ENCODE measurements at places on chromosomes 2 and 18.

- no peak for DNase-seq
These were observed 66.8 kb upstream of the STK39 start for GRCh38 chr2:168314236-168314635.

DNA sequence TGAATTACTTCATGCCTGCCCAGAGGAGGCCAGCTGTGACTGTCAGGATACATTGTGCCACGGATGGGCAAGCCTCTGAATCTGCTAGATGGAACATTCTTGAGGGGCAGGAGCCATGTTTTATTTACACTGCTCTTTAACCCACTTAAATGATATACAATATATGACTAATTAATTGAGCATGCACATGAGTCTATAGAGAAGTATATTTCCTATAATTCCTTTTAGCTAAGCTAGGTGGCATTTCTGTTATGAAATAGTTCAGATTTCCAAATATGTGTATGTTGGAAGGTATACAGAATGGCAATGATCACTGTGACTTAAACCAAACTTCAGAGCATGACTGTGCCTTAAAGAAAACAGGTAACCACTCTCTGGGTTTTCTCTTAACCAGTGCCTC is 131.7 kb downstream of the RAB3GAP1 start:
- peak; percentile 24 for DNase-seq

GRCh38 chr2:83742117-83742782 is 716.8 kb downstream of the SUCLG1 start:
- peak; percentile 44 for DNase-seq

GRCh38 chr2:9127316-9127715 is 79.3 kb upstream of the ASAP2 start:
- DNase-seq = no peak

DNA sequence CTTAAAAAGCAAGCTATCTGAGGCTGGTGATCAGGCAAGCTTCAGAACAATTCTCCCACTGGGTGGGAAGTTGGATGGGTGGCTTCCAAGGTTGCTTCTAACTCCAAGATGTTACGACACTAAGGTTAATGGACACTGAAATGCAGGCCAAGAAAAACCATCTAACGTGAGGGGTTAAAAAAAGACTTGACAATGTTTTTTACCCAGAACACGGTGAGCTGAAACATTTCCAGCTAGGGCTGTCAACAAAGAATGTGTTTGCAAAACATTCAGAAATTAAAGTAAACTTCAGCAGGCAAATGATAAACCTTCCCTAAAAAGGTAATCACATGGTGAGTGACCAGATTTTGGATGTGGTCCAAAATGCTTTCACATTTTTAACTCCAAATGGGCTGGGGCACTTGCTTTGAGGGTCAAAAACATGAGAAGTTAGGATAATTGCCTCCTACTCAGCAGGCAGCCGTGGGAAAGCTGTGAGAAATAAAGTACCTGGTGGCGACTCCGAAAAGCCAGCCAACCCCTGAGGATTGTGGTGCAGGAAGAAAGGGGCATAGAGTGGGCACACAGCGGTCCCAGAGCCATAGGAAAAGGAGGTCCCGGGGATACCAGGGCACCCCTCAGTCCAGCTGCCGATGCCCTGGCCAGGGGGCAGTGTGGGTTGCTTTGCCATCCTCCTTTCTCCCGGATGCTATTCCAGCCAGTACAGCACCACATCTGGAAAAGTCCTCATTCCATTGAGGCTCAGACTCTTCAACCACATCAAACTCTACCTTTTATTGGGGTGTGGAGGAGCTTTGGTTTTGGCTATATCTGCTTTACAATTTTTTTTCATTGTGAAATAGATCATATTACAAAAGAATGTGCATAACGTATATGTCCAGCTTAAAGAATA is 90.0 kb upstream of the ATL2 start:
- DNase-seq = no peak

DNA sequence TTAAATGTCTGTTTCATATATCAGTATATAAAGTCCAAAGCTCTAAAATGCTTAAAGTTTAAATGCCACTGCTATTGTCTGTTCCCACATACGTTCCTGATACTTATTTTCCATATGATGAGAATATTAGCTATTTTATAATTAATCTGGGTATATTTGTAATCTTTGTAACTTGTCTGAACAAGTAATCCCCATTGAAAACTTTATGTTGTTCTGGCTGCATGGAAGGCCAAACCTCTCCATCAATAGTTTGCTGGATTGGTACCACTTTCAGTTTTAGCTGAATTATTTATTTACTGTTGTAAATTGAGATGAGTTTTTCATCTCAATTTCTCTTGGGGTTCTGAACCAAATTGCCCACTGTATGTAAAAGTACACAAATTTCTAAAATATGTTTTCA is 1.5 kb downstream of the MBD5 start:
- DNase-seq = no peak

DNA sequence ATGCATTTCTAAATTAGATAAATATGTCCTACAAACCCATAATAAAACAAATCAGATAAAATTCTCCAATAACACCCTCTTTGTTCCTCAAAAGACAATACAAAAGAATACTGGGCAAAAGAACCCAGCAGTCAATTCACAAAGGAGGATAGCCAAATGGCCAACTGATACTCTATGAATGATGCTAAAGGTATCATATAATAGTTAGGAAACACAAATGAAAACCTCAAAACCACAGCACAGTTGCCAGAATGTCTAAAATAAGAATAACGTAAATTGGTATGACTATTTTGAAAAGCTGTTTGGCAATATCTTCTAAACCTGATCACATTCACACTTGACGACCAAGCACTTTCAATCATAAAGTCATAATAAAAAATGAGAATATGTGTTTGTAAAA is 315.4 kb downstream of the CDH7 start:
- no peak for DNase-seq

DNA sequence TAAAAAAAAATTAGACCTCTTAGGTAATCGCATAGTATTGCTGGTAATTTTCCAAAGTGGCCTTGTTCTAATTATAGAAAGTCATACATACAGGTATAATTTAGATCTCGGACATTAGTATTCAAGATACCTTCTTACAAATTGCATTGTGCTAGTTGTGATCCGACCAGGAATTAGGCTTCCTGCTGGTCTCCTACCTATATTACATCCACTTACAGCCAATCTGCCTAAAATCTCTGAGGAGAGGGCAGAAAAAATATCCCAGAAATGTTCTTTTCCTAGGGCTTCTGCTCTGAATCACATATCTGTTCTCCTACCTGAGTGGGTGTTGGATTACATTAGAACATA is 314.7 kb upstream of the GULP1 start:
- no peak for DNase-seq

GRCh38 chr2:224257156-224257555 is 144.8 kb downstream of the FAM124B start:
- no peak for DNase-seq

- peak; percentile 38 for DNase-seq
These were observed 10.8 kb downstream of the SPDYA start for GRCh38 chr2:28821295-28821958.

DNA sequence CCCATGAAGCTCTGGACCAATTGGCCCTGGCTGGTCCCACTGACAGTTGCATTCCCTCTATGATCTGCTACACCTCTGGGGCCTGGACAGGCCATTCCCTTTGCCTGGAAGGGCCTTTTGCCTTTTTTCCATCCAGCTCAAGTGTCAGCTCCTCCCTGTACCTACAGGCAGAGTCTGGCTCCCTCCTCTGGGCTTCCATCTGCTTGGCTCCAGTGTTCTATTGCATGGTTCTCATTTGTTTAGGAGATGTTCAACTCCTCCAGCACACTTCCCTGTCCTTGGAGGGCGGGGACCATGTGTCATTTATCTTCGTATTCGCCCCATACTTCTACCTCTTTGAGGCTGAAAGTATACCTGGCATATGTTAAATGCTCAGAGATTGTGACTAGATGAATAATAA is 61.1 kb downstream of the PRKCE start:
- no peak for DNase-seq

DNA sequence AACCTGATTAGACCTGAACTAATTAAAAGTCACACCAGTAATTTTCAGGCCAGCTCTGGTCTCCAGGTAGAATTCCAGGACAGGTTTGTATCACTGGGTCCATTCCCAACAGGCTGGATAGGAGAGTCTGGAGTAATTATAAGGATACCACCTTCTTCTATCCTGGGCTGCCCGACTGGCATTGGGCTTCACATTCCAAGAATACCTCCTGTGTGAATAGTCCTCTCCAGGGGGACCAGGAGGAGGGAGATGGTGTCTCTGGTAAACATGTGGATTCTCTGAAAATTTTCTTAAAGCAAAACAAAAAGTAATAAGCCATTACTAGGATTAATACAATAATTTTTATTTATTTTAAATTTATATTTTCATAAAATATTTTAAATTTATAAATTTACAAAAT is 17.3 kb downstream of the DUSP11 start:
- no peak for DNase-seq

- DNase-seq = no peak
These were observed 1.7 kb upstream of the POLR2D start for GRCh38 chr2:127859712-127860085.

- DNase-seq = peak; percentile 56
These were observed 214.6 kb downstream of the SETBP1 start for GRCh38 chr18:44895176-44895798.

GRCh38 chr2:134758633-134759032 is 39.8 kb upstream of the TMEM163 start:
- DNase-seq = no peak

GRCh38 chr18:30302181-30302580 is 740.4 kb downstream of the DSC3 start:
- DNase-seq = no peak

DNA sequence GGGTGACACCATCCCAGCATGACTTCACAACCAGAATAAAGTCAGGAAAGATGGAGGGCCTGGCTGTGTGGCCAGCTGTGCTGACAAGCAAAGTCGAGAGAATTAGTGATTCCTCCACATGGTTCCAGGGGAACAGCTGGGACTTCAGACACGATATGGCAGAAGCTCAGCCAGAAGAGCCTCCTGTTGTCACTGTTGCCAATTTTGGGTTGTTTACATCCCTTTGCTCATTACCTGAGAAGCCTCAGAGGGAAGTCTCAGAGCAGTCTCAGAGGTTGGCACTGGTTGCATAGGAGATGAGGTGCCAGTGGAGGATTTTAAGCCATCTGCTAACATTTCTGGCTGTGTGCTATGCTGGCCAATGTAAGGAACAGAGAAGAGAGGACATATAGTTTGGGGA is 16.0 kb downstream of the LINC00305 start:
- DNase-seq = no peak

GRCh38 chr18:43589611-43590151 is 312.4 kb upstream of the SYT4 start:
- no peak for DNase-seq

- DNase-seq = no peak
These were observed 218.3 kb downstream of the ACKR3 start for GRCh38 chr2:236787885-236788284.

GRCh38 chr2:169363560-169364150 is 1.3 kb upstream of the LRP2 start:
- DNase-seq = no peak

- no peak for DNase-seq
These were observed 64.0 kb downstream of the CDH20 start for GRCh38 chr18:61397222-61397621.

- DNase-seq = peak; percentile 92
These were observed 128.6 kb downstream of the MSTN start for GRCh38 chr2:189933911-189934399.

- DNase-seq = no peak
These were observed 23.0 kb downstream of the PTPN18 start for GRCh38 chr2:130378898-130379214.

DNA sequence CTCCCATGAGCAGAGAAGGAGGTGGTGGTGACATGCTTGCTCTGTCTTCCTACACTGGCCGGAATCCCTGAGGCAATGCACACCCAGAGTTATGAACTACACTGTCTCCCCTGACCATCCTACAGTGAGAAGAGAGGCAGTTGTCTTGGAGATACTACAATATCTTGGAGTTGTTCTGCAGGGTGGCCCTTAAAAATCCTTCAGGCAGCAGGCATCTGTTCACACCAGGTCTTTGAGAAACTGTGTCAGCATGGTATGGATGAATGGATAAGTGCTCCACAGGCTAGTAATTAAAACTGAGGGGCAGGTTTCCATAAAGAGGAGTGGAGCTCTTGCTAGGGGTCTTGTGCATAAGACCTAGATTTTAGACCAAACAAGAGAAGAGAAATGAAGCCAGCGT is 223.7 kb upstream of the COPS8 start:
- no peak for DNase-seq

DNA sequence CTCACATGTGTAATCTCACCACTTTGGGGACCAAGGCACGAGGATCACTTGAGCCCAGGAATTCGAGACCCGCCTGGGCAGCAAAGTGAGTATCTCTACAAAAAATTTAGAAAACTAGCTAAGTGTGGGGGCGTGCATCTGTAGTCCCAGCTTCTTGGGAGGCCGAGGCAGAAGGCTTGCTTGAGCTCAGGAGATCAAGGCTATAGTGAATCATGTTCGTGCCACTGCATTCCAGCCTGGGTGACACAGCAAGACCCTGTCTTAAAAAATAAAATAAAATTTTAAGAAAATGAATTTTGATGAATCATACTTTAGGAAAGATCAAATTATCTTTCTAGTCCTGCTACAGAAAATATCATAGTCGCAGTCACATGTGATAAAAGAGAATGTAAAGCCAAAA is 46.9 kb downstream of the CABYR start:
- peak; percentile 23 for DNase-seq

DNA sequence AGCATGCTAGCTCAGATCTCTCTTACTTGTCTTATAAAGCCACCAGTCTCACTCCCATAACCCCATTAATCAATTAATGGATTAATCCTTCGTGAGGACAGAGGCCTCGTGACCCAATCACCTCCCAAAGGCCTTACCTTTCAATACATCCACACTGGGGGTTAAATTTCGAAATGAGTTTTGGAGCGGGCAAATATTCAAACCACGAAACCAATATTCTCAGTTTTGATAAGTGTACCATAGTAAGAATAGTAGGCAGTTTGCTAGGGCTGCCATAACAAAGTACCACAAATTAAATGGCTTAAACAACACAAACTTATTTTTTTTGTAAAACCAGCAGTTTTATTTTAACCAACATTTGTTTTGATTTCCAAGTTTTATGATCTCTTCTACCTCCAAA is 15.2 kb downstream of the HIBCH start:
- no peak for DNase-seq

DNA sequence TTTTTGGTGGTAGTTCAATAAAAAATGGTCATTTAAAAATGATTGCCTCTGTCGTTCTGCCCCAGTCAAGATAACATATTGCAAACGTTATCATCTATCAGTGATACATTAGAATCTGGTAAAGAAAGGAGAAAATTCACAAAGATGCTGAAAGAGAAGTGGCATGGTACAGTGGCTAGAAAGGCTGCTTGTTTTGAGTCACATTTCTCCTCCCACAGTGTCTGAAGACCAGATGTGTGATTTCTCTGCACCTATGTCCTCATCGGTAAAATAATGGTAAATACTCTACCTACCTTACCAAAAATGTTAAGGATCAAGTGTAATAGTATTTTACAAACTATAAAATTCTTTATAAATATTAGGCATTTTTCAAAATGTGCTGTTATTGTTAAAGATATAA is 76.1 kb upstream of the NOSTRIN start:
- DNase-seq = no peak

- DNase-seq = no peak
These were observed 39.9 kb upstream of the RBMS1 start for GRCh38 chr2:160533482-160533881.
